ENCODE measurements at places on chromosomes 3 and 15.
A peak's percentile ranks its signal among the peaks of the same experiment; 100 is the strongest.

DNA sequence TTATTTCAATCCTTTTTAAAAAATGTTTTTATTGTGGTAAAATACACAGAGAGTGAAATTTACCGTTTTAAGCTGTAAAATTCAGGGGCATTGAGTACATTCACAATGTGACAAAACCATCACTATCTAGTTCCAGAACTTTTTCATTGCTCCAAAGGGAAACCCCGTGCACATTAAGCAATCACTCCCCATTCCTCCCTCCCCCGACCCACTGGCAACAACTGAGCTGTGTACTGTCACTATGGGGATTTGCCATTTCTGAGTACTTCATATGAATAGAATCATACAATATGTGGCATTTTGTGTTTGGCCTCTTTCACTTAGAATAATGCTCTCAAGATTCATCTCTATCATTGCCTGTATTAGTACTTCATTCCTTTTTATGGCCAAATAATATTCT lies 45.5 kb upstream of the BOC start:
- no peak for DNase-seq

DNA sequence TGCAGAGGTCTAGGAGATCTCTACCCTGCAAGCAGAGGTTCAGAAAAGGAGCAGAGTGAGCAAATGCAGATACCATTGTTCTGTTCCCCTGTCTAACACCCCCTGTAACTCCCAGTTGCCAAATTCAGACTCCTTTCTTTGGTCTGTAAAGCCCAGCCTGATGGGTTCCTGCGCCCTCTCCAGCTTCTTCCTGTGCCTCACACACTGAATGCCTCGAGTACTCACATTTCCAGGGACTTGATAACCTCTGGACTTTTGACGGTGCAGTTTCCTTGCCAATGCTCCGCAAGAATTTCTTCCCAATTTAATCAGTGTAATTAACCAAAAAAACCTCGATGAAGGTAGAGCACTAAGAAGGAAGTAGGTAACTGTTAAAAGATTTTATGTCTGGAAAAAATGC lies 19.3 kb downstream of the PDE8A start:
- no peak for DNase-seq

DNA sequence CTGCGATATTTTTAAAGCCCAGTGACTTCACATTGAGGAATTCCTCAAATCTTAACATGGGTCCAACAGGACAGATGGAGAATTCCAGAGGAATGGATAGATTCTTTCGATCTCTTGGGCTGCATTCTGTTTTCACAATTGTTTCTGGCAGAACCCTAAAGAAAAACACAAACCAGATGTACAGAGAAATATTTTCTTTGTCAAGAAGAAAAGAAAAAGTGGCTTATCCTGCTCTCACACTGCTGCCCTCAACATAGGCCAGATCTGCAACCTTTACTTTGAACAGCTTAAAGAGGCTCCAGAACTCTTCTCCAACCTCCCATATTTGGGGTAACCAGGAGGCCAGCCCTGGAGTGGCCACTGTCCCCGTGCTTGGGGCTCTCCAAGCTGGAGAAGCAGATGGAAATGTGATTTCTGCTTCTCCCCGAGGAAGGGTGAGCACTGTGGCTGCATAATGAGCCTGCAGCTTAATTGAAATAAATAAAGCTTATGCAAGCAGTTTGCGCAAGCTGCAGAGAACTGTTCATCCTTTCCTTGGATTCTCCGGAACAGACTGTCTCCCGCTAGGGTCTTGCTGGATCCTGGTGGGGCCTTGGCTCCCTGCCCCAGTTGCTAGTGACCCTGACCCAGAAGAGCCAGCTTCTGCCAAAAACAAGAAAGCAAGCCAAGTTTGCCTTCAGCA lies 453.2 kb upstream of the PROK2 start:
- no peak for DNase-seq

DNA sequence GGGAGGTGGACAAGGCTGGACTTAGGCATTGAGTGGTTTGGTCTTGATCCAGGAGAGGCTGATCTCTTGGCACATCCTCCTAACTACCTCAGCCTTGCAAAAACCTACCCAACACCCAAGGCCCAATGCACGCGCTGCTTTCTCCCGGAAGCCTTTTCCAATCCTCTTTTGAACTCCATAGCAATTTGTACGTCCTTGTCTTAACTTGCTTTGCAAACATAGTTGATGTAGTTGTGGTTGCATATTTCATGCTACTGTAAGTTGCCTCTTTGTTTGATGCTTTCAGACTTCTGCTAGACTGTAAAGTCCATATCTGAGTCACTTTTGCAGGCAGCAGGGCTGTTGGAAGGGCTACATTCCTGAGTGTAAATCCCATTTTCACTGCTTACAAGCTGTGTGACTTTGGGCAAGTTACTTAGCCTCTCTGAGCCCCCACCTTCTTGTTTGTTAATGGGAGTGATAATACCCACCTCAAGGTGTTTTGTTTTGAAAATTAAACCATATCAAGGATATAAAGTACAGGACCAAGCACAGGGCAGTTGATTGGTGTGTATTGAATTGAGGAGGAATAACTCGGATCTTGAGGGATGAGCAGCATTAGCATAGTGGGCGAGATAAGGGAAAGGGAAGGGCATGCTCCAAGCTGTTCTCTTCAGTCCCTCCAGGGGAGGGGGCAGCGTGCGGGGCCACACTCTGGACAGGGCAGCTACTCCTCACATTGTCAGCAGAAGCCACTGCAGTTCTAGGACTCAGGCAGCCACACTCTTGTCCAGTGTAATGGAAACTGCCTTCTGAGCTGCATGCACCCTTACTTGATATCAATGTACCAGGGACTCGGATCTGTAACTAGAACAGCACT lies 28.8 kb downstream of the SIAH2 start:
- DNase-seq: no peak

GRCh38 chr15:73305331-73306211 lies 63.2 kb downstream of the HCN4 start:
- DNase-seq: no peak

- DNase-seq: no peak
Measured at GRCh38 chr3:161177991-161178390, 43.1 kb upstream of the NMD3 start.

DNA sequence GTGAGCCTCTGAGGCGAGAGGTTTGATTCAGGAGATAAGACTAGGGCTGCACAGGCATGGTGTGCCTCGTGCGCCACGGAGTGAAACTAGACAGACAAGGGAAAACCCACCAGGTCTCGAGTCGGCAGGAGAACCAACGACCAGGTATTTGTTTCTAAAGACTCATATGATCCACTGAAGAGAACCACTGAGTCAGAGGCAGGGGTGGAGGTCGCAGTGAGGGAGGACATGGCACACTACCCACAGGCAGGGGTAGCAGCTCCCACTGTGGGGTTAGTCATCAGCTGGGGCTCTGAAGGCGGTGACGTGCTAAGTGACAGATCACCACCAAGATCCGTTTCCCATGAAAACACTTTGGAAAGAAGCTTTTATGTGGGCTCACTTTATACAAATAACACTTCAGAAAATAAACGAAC lies 45.7 kb downstream of the CHSY1 start:
- peak; percentile 43 for DNase-seq

DNA sequence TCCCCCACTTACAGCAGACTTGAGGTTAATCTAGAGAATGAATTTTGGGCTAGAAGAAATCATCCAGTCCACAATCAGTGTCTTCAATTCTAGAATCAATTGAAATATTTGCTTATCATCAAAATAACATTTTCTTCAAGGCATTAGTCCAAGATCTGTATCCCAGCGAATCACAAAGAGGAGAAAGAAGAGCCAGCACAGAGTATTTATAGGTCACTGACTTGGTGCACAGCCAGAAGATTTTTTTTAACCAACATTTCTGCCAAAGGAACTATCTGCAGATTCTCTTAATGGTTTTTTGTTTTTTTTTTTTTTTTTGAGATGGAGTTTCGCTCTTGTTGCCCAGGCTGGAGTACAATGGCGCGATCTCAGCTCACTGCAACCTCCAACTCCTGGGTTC lies 178.2 kb downstream of the TNIK start:
- DNase-seq: no peak

GRCh38 chr15:93026380-93026817 lies 62.6 kb downstream of the RGMA start:
- DNase-seq: no peak

All from T-helper 2 cell (primary cell).